GM13977 (cell line): ENCODE measurements at places on chromosomes 2 and 18.
A peak's percentile ranks its signal among the peaks of the same experiment; 100 is the strongest.

GRCh38 chr2:151091583-151091982, 170.1 kb downstream of the RBM43 start:
- no peak for DNase-seq

- no peak for DNase-seq
Measured at GRCh38 chr2:79447463-79447862, 65.4 kb upstream of the CTNNA2 start.

DNA sequence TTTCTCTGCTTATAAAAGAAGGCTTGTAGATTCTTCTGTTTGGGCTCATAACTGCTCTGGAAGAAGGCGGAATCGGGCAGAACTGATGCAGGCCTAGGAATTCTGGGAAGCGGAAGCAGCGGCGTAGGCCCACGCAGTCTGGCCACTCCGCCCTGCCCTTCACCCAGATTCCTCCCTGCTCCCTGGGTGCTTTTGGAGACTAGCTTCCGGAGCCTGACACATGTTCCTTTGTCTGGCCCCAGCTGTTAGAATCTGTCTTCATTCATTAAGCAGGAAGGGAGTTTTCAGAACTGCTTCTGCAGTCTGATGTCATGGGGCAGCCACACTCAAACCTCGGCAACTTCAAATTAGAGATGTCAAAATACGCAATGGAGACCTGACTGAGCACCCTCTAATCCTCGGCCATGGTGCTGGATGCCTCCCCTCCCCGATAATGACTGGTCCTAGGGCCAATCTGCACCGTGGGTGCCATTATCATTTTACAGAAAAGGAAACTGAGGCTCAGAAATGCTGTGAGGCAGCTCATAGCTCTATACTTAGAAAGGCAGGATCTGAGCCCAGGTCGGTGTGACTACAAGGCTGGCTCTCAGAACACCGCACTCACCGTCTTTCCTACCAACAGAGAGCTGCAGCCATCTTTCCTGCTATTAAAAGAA, 275.7 kb downstream of the MYCN start:
- no peak for DNase-seq

DNA sequence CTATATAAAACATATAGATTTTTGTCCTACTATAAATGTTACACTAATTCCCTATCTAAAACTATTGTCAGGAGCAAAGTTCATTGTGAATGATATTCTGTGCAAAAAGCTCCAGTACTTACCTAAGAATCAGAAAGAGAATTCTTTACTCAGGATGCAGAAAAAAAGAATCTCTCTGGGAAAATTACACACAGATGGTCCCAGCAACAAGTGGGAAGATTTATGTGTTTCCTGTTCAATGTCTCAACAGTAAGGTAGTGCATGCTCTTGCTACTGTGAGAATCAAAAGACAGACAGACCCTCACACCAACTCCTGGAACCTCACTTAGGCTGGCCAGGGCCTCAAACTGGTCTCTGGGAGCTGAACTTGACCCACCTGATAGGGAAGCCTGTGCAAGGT, 11.2 kb upstream of the NAPG start:
- DNase-seq: no peak

DNA sequence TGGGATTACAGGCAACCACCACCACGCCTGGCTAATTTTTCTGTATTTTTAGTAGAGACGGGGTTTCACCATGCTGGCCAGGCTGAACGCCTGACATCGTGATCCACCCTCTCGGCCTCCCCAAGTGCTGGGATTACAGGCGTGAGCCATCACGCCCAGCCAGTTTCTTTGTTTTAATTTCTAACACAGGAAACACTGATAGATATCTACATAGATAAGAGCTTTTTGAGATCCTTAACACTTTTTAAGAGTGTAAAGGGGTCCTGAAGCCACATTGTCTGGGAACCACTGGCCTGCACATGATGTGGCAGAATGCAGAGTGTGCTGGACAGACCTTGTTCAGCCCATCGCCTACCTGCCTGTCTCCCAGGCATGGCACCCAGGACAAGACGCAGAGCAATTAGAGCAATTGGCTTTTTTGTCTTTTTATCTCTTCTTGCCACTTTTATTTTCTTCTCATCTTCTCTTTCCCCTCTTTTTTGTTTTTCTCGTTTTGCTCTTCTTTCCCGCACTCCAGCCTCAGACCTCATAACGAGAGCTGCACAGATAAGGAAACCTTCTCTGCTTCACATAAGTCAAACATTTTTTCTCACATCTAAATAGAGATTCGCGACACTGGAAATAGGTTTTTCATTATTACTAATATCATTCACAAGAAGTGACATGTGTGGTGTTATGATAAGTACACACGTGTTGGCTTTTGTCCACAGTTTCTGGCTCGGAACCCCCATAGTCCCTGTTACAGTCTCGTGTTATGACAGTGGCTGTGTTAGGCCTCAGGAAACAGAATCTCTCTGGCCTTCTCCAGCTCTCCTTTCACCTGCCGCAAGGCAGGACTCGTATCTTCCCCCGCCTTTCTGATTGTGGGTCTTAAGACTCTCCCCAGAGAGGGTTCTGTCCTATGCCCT, 25.2 kb upstream of the GPR55 start:
- DNase-seq: peak; percentile 72

- no peak for DNase-seq
Measured at GRCh38 chr2:39568561-39569006, 97.1 kb upstream of the TMEM178A start.

DNA sequence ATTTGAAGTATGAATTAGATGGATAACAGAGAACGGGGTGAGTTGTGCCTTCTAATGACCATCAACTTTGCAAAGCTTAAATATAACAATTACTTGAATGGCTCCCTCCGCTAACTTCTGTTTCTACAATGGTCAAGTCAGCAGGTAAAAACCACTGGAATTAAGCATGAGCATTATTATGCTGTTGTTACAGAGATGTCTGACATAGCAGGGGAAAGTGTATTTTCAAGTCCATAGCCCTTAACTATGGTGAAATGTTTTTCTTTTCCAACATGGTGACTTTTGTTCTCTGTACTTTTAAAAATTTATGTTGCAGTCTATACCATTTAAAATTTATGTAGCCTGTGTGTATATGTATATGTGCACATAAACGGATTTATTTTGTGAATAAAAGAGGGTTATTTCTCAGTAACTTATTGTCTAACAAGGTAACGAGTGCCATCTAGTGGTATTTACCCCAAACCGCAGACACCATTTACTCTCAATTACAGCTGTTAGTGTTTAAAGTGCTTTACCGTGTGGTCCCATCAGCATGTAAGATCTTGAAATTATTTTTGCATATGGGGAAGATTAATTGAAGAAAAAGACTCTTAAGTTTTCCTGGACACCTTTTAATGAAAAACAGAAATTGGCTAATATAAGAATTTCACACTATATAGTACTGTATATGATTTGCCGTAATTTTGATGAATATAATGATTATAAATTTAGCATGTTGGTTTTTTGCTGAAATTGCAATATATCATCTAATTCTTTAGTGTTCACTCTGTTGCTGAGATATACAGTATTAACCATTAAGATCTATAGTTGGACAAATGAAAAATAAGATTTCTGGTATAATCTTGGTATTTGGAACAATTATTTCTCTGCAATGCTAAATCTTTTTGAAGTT, 78.2 kb downstream of the UBE2E3 start:
- no peak for DNase-seq

GRCh38 chr18:57644540-57644939, 22.9 kb upstream of the NARS1 start:
- DNase-seq: no peak

- peak; percentile 84 for DNase-seq
Measured at GRCh38 chr18:79625195-79625923, 54.2 kb upstream of the CTDP1 start.
